ENCODE measurements at places on chromosomes 1 and 21. TPM values are rescaled to one million over a fixed set of nuclear protein-coding genes. Genes with fewer than 3 reads are reported as not detected.

ADORA3 gene
- not detected for total RNA-seq

NPHS2 gene
- not detected for total RNA-seq

TARDBP gene
- 98.8 TPM for total RNA-seq

S100A14 gene
- not detected for total RNA-seq

MYBPH gene
- 62.2 TPM for total RNA-seq

DDAH1 gene
- 0.15 TPM for total RNA-seq

SLC22A15 gene
- not detected for total RNA-seq

NAV1 gene
- total RNA-seq = 0.83 TPM

DNA sequence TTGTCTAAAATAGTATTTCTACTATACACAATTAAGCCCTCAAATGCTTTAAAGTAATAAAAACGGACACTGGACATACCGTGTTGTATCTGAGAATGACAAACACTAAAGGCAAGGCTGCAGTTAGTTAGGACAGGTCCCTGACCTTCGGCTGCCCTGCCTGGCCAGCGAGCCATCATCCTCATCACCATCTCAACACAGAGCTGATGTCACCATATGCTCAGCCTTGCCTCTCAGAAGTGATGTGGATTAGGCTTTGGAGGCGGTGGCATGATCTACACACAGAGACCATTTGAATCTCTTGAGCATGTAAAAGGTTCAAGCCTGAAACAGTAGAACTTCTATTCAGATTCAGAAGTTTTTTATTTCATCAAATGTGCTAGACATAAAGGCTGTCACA lies 244.7 kb downstream of the SDCCAG8 start:
- DNase-seq = no peak

DNA sequence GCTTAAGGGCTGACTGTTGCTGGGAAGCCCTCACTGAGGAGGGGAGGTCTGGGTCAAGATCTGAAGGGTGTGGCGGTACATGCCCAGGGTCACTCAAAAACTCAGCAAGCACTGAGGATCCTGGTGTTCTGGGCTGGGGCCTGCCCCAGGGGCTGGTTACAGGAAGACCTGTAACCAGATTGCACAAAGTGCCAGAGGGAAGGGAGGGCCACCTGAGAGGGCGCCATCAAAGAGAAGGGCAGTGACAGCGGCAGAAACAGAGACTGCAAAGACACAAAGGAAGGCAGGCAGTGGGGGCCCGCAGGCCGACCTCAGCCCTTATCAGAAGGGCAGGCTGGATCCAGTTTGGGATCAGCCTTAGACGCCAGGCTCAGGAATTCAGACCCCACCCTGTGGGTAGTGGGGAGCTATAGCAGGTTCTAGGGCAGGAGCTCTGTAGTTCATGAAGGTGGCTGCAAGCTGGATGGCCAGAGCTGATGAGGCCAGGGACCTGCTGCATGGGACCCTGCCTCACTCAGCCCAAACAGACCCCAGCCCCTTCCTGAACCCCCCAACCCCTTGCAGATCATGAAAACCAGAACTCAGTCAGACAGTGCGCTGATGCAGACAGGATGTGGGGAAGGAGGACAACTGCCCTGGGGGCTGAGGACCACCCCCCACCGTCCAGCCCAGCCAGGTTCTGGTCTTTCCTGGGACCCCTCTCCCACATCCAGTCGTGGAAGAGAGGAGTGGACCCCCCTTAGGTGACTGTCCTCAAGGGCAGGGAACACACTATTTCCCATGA lies 3.9 kb downstream of the SH2D5 start:
- no peak for DNase-seq

- no peak for DNase-seq
These were observed 13.1 kb upstream of the DUSP12 start for GRCh38 chr1:161736335-161736969.

- no peak for DNase-seq
These were observed 120.5 kb downstream of the SIK1 start for GRCh38 chr21:43306391-43306790.

- DNase-seq = no peak
These were observed 7.5 kb downstream of the CNN3 start for GRCh38 chr1:94919241-94920030.

DNA sequence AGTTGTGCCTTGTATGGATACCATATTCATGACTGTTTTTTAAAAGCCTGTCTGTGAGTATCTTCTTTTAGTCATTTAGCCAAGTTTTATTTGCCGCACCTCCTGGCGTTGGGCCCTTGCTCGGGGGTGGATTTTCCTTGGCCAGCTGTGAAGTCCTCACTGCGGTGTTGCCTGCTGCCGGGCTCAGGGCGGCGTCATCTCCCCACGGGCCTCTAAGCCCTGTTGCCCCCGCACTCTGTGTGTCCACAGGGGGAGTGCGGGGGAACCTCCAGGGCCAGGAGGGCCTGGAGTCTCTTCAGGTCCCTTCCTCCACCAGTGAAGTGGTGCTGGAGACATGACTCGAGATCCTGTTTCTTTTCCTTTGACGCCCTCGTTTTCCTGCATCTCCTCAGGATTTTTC lies 65.8 kb upstream of the DIP2A start:
- DNase-seq = no peak

DNA sequence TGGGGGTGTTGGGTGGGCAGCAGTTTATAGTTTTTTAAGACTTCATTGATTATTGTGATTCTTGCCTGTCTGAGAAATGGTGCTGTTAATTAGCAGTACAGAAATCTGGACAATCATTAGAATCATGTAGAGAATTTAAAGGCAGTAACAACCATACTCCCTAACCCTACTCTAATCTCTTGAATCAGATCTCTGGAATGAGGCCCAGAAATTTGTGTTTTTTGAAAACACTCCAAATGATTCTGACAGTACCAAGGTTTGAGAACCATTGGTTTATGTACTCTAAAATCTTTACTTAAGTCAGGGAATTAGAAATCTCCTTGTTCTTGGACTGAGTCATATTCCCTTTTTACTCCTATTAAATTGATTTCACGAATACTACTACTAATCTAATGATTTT lies 24.0 kb downstream of the FNBP1L start:
- no peak for DNase-seq

DNA sequence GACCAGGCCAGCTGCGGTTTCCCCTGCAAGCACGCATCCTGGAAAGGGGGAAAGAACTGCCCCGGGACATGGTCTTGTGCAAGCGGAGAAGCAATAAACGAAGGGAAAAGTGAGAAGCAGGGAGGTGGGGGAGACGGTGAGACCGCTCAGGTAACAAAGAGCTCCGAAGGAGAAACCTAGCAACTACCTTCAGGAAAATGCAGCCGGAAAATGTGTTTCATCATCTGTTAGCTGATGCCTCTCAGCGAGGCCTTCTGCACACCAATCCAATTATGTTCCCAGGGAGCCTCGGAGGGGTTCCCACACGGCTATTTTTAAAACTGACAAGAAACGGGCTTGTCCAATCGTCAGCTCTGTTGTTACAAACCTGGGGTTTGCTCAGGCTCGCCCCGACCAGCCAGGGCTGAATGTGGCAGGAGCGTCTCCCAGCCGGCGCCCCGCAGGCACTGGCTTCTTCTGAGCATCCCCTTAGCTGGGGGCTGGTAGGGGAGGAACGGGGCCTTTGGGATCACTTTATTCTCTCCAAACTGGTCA lies 3.4 kb downstream of the RIPK4 start:
- DNase-seq = no peak

- no peak for DNase-seq
These were observed 204.1 kb downstream of the GABPA start for GRCh38 chr21:25938658-25939395.

- DNase-seq = peak; percentile 76
These were observed 570 bp upstream of the NPR1 start for GRCh38 chr1:153677718-153678518.

DNA sequence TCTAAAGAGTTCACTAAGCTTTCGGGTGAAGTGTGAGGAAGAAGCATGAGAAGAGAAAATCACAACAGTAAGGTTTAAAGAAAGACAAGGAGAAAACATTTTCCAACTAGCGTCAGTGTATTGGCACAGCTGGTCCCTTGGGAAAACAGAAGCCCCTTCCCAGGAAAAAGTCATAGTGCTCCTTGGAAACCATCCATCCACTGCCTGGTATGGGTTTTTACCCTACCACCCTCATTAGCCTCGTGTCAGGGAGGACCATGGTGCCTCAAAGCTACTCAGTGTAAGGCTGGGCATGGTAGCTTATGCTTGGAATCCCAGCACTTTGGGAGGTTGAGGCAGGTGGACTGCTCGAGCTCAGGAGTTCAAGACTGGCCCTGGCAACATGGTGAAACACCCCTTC lies 12.7 kb downstream of the AADACL4 start:
- DNase-seq = no peak

DNA sequence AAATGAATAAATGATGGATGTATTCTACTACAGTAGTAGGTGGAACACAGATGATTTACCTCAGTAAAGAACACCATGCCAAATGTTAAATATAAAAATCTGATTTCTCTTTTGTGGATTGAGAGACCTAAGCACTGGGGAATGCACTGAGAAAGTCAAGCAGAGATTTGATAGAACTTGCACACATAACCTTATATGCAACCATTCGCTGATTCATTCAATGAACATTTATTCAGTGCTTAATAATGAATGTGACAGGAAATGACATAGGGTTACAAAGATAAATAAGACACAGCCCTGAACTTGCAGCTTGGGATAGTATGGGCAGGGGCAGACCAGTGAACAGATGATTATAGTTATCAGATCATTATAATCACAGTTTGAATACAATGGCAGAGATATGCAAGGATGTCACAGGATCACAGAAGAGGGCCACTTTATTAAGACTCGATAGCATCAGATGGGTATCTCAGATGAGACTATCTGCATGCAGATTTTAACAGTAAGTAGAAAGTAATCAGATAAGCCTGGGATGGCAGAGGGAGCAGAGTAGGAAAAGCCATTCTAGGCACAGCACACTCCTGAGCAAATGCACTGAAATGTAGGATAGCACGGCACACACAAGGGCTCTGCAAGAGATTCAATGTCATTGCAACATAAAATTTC lies 169.4 kb downstream of the ASTN1 start:
- no peak for DNase-seq

GRCh38 chr1:48875552-48876329 lies 99.0 kb upstream of the BEND5 start:
- DNase-seq = no peak

DNA sequence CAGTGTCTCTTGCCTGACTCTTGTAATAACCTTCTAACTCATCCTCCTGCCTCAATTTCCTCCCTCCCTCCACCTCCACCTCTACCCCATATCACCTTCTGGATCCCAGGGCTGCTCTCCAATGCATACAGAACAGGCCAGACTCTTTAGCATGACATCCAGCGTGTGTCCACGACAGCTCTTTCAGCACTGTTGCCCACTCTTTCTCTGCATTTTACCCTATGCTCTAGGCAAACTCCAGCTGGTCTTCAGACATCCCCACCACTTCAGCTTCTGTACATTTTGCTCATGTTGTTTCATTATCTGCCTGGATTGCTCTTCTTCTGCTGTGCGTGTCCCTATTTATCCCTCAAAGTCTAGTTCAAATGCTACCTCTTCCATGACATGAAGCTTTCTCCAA lies 4.8 kb downstream of the INKA2 start:
- no peak for DNase-seq

DNA sequence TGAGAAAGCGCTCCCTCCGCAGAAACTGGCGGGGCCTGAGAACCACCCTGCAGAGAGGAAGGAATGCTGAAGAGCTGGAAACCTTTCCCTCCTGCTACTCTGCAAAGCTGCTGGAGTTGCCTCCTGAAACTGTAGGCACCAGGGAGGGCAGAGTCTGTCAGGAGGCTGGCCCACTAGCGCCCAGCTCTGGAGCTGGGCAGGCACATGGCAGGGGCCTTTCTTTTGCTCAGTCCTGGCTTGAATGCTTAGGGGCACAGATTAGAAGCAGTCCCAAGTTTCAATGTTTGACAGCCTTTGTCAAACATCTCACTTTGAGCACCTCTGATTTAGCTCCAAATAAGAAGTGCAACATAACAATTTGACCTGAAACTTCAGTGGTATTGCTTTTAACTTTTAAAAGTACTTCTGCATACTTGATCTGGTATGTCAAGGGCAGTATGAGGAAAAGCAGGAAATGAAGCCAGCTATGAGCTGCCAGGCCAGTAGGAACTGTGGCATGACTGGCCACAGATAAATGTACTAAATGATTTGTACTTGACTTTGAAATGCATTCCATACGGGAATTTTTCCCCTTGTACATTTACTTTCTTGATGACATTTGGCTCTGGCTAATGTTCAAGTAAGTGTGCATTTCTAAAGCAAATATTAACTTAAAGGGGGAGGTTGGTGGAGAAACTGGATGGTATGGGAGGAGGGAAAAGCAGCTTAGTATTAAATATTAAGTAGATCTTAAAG lies 7.2 kb downstream of the C1orf116 start:
- no peak for DNase-seq

GRCh38 chr1:84936116-84936810 lies 43.3 kb upstream of the LPAR3 start:
- DNase-seq = peak; percentile 78

DNA sequence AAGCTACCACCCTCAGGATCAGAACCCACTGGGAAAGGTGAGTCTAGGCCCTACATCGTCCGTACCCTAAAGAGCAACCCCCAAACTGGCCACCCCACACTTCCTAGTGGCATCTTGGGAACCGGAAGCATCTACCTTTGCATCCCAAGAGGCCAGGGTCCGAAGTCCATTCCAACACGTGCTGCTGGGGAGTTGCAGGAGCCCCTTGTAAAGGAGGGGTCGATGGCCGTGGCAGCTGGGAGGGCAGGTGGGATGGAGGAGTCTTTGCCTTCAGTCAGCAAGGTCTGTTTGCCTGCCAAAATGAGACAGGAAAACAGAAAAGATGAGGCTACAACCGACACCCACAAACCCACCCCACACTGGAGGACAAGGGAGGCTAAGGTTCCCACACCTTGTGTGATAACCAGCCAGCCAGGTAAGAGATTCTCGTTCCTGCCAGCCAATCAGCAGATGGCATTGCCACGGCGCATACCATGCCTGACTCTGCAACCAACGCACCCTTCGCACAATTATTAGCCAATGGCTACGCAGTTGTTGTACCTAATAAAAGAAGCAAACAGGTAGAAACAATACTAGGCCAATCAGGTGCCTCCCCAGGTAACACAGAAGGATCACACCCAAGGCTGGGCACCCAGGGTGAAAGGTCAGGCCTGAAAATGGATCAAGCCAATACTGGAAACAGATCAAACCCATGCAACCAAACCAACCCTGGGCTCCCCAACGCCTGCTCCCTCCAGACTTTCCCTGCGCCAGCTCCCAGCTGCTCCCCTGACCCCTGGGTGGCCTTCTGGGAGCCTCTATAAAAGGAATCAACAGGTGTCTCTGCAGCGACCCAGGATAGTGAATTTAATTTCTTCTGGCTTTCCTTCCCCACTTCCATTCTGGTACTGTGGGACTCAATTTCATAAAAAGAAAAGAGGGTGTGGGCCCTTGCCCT lies 35.6 kb downstream of the CASZ1 start:
- DNase-seq = no peak

Measured in Karpas-422 (cell line).